ENCODE measurements at places on chromosomes 6 and 20.

- DNase-seq, result no peak
These were observed 563.1 kb upstream of the JARID2 start for GRCh38 chr6:14682812-14683211.

DNA sequence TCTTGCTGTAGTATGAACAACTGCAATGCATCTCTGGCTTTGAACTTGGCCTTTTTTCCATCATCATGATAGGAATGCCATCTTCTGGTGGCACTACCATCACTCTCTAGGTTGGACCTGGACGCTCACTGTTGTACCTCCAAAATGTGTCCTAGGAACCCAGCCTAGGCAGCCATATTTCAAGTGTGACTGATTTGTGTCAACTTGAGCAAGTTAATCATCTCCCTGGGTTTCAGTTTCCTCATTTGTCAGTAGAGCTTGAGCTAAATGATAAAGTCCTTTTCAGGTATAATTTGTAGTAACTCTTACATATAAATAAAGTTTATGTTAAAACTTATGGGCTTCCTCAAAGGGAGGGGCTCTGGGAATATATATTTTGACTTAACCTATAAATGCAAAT, 241.7 kb upstream of the CEP162 start:
- DNase-seq, result no peak

DNA sequence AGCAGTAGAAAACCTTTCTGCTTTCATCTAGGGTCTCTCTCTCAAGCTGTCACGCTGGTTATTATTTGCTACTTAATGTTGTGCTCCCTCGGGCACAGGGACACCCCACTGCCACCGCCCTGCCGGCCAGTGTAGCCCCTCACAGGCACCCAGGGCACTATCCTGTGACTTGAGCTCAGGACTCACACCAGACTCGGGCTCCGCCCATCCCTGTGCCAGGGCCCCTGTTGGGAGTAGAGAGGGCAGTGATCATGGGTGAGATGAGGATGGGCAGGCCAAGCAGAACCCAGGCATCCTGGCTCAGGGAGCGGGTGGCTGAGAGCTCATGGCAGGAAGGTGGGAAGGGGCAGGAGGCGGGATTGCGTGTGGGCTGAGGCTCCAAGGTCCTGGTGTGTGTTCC, 371.9 kb downstream of the ZFAND3 start:
- DNase-seq, result no peak

DNA sequence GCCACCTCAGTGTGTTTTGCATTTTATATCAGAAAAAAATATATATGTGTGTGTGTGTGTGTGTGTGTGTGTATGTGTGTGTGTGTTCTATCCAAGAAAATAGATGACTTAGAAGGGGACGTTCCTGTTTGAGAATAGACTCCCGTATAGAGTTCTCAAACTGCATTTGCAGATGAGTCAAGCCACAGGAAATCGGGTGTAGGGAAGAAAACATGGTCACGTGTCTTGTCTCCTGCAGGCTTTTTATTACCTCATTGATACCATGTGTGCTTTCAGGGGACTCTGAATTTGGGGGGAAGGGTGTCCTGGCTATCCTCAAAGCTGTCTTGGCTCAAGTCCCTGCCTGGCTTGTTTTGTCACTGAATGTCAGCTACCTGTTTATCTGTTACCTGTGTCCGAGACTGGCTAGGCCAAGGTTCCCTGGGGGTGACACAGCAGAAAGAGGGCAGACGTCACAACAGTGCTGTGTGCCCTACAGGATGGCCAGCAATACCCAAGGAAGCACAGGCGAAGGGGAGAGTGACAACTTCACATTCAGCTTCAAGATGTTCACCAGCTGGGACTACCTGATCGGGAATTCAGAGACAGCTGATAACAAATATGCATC, 55.7 kb upstream of the NOP56 start:
- DNase-seq, result no peak

DNA sequence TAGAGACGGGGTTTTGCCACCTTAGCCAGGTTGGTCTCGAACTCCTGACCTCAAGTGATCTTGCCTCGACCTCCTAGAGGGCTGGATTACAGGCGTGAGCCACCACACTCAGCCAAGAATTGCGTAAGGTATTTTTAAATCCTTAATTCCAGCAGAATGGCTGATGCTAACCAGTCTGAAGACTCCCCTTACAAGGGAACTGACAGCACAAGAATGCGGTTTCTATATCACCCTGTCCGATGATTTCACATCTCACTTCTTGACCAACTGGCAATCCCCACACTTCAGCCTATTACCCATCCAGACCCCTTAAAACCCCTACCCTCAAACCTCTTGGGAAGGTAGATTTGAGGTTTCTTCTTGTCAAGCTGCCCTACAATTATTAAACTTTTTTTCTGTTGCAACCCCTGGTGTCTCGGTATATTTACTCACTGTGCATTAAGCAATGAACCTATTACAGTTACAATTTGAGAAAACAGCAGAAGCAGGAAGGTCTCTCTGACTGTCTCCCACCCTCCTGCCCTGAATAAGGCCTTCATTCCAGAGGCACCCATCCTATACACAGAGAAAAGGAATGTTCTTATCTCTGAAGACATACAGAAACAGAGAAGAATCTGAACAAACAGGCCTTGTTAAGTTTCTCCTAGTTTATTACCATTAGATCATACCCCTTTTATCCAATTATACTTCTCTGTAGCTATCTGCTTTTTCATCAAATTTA, 164.9 kb downstream of the ARHGAP18 start:
- no peak for DNase-seq

DNA sequence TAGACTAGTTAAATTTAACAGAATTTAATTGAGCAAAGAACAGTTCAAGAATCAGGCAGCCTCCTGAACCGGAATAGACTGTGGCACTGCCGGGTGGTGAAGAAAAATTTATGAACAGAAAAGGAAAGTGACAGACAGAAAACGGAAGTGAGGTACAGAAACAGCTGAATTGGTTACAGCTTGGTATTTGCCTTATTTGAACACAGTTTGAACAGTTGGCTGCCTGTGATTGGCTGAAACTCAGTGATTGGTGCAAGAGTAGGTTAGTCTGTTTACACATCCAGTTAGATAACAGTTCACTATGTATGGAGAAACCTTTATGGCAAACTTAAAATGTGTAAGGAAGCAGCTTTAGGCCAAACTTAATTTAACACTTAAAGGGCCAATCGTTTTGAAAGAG, 116.0 kb upstream of the CITED2 start:
- DNase-seq, result peak; percentile 4

DNA sequence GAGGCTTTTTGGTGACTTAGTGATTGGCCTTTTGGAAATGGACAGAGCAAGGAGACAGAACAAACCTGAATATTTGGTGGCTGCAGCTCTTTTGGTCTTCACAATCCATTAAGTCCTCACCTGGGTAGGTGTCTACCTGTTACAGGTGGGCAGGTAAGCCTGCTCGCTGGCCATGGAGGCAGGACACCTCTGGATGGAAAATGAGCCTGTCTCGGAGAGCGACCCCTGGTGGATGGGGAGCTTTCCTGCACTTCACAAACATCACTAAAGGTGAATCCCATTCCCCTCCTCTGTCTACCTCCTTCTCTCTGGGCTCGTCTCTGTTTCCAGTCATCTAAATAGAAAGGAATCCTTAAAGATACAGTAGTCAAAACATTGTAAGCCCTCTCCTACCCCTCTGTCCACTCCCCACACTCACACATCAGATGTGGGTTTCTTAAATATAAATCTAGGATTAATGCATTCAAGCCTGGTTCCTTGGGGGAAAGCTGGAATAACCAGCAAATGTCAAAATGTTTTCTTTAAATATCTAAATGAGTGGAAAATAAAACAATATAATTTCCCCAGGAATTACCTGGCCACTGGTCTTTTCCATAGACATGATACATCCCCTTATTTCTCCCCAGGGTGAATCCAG, 304.9 kb downstream of the CDH26 start:
- peak; percentile 63 for DNase-seq

DNA sequence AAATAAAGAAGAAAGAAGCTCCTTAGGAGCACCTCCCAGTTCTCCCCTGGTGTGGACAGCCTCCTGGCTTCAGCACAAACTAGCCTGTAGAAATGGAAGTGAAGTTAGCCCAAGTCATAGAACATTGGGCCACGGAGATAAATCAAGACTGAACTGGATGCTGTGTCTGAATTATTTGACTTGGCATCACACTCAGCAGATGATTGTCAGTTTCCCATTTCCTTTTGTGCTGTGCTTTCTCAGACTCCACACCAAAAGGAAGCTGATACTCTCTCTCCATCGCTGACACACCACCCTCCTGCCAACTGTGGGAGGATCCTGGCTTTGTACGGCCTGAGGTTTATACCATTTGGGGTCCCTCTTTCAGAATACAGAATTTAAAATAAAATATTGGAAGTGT, 209.8 kb downstream of the TFAP2A start:
- DNase-seq, result no peak

- no peak for DNase-seq
These were observed 419.3 kb upstream of the HS3ST5 start for GRCh38 chr6:114762145-114762544.

GRCh38 chr6:89999154-89999553, 104.9 kb downstream of the GJA10 start:
- no peak for DNase-seq

DNA sequence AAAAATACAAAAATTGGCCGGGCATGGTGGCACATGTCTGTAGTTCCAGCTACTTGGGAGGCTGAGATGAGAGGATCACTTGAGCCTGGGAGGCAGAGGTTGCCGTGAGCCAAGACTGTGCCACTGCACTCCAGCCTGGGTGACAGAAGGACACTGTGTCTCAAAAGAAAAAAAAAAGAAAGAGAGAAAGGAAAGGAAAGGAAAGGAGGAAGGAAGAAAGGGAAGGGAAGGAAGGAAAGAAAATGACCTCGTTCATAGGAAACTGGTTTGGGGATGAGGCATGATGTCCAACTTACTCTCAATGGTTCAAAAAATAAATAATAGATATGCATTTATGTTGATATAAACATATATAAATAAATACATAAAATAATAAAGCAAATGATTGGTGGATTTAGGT, 6.8 kb upstream of the BFSP1 start:
- DNase-seq, result no peak

DNA sequence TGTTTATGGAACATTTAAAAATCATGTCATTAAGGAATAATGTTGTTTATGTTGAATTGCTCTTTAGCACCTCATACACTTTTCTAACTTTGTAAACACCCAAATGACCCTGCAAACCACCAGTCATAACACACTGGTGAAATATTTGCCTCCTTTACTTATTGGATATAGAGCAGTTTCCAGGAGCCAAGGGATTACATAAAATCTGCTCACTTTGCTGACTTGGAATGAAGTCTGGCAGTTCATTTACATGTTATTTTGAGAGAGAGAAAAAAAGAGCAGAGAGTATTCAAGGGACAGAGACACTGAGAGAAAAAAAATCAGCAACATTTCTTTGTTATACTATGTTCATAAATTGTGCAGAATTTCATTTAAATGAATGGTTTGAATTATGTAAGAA, 46.6 kb upstream of the DEFB112 start:
- DNase-seq, result no peak

GRCh38 chr20:17741220-17741619, 41.5 kb downstream of the BANF2 start:
- no peak for DNase-seq

DNA sequence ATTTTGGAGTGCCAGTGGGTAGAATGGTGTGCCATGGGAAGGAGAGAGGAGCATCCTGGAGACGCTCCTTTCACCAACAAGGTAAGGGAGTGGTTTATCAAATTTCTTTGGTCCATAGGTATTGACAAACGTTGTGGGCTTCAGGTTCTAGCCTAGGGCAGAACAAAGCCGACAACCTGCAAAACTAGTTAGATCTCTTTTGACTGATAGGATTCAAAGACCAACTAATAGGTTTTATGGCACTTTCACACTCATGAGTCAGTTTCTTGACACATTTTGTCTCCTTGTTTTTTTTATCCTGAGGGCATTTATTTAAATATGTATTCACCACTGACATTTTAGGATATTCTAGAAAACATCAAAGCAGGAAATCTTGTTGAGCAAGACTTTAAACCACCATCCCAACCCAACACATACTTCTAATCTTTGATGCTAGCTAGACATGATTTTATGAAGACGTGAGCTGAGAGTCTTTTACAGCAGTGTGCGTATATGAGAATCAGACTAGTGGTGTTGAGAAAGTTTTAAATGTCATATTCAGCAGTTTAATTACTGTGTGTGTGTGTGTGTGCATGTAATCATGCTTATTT, 370.4 kb upstream of the HSF2 start:
- no peak for DNase-seq

- no peak for DNase-seq
These were observed 51.9 kb upstream of the UBR2 start for GRCh38 chr6:42511803-42512422.

GRCh38 chr20:51833326-51833725, 31.0 kb upstream of the SALL4 start:
- no peak for DNase-seq

GRCh38 chr20:60497298-60498035, 539.2 kb downstream of the CDH26 start:
- no peak for DNase-seq

- DNase-seq, result no peak
These were observed 1.7 kb downstream of the ADGRF4 start for GRCh38 chr6:47700053-47700452.

DNA sequence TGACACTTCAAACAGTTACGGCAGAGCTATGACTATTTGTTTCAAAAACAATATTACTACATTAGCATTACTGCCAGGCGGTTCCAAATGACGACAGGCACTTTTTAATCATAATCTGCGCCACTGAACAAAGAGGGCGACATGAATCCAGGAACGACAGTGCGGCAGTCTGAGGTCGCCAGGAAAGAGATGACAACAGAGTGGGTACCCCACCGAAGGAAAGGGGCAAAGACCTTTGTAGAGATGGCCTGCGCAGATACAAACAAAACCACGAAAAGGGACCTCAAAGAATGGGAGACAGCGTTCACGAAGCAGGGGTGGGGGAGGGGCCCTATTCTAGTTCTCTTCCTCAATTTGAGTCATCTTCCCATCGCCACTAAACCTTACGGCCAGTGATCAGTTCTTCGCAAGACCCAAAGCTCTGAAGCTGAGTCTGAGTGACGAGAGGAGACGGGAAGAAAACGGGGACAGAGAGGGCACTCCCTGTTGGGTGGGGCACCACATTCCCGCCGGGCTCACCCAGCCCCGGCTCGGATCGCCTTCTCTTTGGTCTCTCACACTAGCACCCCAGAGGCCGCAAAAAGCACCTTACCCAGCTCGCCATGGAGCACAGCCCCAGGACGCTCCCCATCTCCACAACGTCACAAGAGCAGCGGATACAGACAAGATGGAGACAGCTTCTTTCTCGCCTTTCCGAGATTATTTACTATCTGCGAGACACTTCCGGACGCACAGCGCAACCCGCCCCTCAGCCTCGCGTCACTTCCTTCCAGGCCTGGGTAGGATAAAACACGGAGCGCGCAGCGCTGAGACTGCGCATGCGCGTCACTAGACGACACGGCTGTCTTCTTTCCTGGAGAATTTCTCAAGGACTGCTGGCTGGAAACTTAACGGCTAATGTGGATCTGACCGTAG, at the start of gene SERINC1:
Gene SERINC1 (minus strand): TSS at position 701 of the 915 bp plus-strand sequence. CDS start 70 bp downstream, at position 631.
- DNase-seq, result peak; percentile 89

GRCh38 chr6:135236319-135236718, 55.2 kb downstream of the MYB start:
- no peak for DNase-seq

GRCh38 chr20:56187534-56188165, 60.9 kb upstream of the MC3R start:
- no peak for DNase-seq

Measured in Jurkat, Clone E6-1 (cell line).